Upper lobe of left lung (tissue), 6 donors: ENCODE measurements at places on chromosomes 2 and 18. TPM values are rescaled to one million over a fixed set of nuclear protein-coding genes. Genes with fewer than 3 reads are reported as not detected.
A peak's percentile ranks its signal among the peaks of the same experiment; 100 is the strongest.

- H3K36me3 ChIP-seq: no peaks in the 10 kb centered on the region
- DNase-seq: no peak
- H3K4me3 ChIP-seq: peak overlapping the region; percentile 29
- peaks cover 7% of the 10 kb centered on the region for H3K4me1 ChIP-seq
These were observed 57.1 kb downstream of the RMDN2 start for GRCh38 chr2:37982147-37982582.

GRCh38 chr2:11368059-11368572 is 23.7 kb upstream of the ROCK2 start:
- no peaks in the 10 kb centered on the region for H3K27me3 ChIP-seq
- H3K4me3 ChIP-seq: peak overlapping the region; percentile 1
- no peaks in the 10 kb centered on the region for H3K36me3 ChIP-seq
- H3K27ac ChIP-seq: peak overlapping the region; percentile 65
- DNase-seq: no peak

DNA sequence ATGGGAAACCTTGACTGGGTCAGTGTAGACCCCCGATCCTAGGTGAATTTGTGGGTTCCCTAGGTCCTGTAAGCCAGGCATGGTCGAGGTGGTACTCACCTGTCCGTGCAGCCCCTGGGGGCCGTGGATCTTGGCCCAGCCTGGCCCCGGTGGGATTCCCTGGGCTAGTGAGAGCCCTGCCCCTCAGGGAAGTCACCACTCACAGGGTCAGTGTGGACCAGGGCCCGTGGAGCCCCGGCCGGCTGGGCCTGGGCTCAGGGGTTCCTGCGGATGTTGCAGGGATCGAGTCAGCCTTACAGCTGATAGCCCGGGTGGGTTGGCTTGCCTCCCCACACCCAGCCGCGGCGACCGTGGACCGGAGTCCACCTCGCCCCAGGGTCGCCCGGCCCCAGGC is 528 bp downstream of the ATG9A start:
- peaks cover 48% of the 10 kb centered on the region for H3K36me3 ChIP-seq
- H3K27me3 ChIP-seq: no peaks in the 10 kb centered on the region
- H3K4me1 ChIP-seq: peaks cover 28% of the 10 kb centered on the region
- H3K27ac ChIP-seq: peak overlapping the region; percentile 97

DNA sequence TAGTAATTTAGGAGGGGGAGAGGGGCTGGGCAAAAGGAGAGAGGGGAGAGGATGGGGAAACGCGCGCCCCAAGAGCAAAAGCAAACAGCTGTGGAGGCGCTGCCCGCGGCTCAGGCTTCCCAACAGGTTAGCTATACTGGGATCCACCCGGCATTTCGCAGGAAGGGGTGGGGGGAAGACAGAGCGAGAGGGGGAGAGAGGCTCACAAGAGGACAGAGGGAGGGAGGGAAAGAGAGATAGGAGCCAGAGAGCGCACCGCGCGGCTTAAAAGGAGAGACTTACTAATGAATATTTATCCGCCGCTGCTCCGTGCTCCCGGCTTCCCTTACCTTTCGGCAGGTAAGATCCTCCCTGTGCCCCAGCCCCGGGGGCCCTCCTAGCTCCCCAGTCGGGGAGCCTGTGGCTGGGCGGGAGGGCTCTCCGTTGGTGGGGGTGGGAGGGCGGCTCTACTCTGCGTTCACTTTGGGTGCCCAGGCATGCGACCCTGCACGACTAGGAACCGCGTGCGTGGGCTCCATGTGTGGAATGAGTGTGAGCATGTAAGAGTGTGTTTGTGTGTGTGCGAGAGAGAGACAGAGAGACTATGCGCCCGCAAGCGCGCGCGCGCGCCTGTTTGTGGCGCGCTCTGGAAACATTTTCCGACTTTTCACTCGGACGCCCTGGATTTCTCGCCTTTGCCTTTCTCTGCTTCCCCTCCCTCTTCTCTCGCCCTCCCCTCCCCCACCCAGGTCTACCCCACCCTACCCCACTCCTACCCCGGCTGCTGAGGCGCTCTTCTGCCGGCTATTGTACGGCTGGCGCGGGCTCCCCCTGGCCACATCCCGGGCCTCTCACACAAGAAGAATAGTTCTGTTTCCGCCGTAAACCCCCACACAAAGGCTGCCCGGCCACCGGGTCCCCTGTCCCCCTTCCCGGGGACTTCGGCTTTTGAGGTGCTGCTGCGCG is 7.2 kb upstream of the SIX3 start:
- no peak overlapping the region for H3K4me3 ChIP-seq
- no peak for DNase-seq
- peaks cover 30% of the 10 kb centered on the region for H3K4me1 ChIP-seq
- H3K27me3 ChIP-seq: peaks cover 34% of the 10 kb centered on the region

DNA sequence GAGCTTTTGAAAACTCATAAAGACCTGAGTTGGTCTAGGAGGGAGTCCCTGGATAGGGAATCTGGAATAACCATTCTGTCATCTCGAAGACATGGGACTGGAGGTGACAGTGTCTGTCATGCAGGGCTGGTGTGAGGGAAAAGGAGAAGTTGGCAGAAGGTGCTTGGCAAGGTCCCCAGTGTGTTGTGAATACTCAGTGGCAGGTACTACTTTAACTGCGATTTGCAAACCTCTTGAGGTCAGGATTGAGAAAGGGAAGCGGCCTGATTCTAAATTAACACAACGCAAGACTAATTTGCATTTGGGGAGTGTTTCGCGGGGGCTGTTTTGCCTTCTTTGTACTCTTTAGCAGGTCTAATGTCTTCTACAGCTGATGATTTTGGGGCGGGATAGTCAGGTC is 77.0 kb upstream of the TMEM200C start:
- no peak for DNase-seq
- H3K4me1 ChIP-seq: no peaks in the 10 kb centered on the region
- H3K4me3 ChIP-seq: no peak overlapping the region
- no peaks in the 10 kb centered on the region for H3K27me3 ChIP-seq

DNA sequence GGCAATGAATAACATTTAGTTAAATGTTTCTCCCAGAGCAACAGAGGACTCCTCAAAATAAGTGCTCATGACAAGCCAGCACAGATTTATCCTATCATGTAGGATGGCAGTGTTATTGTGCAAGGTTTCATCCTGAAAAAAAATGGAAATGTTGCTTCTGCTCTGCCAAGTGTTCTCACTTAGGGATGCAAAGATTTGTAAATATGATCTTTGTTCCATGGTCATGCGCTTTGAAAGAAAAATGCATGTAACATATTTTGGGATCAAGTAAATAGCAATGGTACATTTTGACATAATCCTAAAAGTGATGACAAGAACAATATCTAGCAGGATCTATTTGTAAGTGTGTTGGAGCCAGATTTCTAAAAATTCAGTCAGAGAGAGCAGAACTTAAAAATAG is 229.5 kb upstream of the CCDC150 start:
- H3K4me1 ChIP-seq: no peaks in the 10 kb centered on the region
- H3K27me3 ChIP-seq: no peaks in the 10 kb centered on the region
- DNase-seq: no peak
- no peak overlapping the region for H3K4me3 ChIP-seq
- H3K27ac ChIP-seq: no peak overlapping the region
- no peaks in the 10 kb centered on the region for H3K36me3 ChIP-seq

- H3K27ac ChIP-seq: no peak overlapping the region
- DNase-seq: no peak
- no peaks in the 10 kb centered on the region for H3K4me1 ChIP-seq
- no peak overlapping the region for H3K4me3 ChIP-seq
These were observed 67.8 kb downstream of the COA5 start for GRCh38 chr2:98540536-98540935.

The NDC80 gene
- 1.8 TPM for total RNA-seq

The DSC3 gene
- under 0.01 TPM for total RNA-seq
